Aorta (tissue), 5 donors: ENCODE measurements at places on chromosomes 11 and 22. TPM values are rescaled to one million over a fixed set of nuclear protein-coding genes. Genes with fewer than 3 reads are reported as not detected.

The APOL6 gene
- 19.0 TPM for total RNA-seq

GRCh38 chr11:95512177-95512576 is 277.4 kb downstream of the FAM76B start:
- peak; percentile 54 for DNase-seq

DNA sequence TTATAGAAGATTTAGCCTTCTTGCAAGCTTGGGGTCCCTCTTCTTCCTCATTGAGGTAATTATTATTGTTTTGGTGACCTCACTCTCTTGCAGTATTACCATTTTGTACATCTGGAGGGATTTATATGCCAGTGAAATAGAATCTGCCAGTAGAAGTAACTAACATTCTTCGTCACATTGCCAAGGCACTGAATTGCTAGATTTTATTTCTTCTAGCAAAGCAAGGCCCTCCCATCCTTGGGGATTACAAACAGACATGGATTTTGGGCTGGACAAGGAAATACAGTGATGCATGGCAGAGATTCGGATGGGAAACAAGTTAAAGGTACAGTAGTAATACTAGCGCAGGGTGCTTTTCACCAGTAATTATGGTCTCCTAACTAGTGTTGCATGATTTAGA is 7.8 kb downstream of the ADAMTS15 start:
- no peak for DNase-seq

DNA sequence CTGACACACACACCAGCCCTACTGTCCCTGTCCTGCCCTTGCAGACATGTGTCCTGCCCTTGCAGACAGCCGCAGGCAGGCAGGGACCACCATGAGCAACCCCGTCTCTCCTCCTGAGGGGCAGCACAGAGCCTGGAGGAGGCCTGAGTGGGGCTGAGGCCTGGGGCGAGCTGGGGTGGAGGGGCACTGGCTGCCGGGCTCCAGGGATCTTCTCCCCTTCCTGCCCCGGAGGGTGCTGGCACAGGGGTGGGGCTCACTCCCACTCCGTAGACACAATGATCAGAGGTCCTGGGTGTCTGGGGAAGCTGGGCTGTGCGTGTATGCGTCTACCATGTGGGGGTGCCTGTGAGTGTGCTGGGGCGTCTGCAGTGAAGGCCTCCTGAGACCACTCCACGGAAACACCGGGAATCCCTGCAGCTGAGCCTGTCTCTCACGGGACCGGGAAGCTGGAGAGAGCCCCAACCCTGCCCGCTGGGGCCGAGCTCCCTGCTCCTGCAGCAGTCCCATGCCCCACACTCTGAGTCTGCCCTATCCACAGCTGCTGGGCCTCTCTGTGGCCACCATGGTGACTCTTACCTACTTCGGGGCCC is 588 bp downstream of the TSPAN32 start:
- peak; percentile 76 for DNase-seq

DNA sequence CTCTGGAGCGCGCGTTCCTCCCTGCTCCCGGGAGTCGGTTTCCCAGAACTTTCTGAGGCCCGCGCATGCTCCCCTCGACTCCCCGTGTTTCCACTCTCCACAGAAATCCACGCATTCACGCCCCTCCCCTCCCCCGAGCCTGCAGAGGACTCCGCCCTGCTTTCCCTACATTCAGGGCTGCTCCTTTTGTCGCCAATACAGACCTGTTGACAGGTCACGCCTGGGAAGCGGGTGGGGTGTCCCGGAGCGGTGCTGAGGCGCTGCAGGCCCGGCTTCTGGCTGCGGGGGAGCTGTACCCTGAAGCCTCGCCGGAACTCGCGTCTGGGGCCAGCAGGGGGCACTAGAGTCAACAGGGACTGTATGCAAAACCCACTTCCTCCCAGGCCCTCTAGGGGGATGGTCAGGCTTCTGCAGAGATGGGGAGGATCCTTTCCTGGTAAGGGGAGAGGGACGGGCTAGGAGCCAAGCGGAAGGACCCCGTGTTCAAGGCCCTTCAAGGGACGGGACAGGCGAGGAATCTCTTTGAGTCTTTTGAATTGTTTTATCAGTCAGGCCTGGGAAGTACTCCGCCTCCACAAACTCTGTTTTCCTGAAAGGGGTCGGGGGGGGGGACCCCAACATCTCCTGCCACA is at the start of gene PRAME:
TSS of gene PRAME (minus strand) at position 294 of the 632 bp plus-strand sequence. CDS start 2,433 bp downstream, outside the sequence.
- DNase-seq: peak; percentile 79
